ENCODE measurements at places on chromosomes 12 and 14.
A peak's percentile ranks its signal among the peaks of the same experiment; 100 is the strongest.

DNA sequence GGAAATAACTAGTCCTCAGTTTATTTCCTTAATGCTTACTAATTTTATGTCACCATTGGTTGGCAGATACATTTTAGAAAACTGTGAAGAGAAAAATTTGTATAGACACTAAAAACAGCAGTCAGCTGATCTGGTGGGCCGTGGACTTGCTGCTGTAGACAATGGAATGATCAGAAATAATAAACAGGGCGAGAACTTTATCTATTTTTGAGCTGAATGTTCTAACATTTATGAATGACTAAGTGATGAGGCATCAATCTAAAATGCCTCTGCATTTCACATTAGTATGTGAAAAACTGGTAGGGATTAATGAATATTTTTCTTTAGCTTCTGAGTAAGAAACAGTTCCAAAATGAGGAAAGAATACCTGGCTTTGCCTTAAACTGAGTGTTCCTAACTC, 24.8 kb upstream of the PKP2 start:
- DNase-seq = no peak

DNA sequence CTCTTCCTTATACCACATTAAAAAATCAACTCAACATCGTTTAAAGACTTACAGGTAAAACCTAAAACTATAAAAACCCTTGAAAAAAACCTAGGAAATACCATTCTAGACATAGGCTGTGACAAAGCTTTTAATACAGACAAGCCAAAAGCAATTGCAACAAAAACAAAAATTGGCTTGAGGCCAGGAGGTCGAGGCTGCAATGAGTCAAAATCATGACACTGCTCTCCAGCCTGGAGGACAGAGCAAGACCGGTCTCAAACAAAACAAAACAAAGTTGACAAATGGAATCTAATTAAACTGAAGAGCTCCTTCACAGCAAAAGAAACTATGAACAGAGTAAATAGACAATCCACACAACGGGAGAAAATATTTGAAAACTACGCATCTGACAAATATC, 1057.8 kb downstream of the FSCB start:
- no peak for DNase-seq

GRCh38 chr12:116604951-116605641, 45.9 kb downstream of the MAP1LC3B2 start:
- peak; percentile 66 for DNase-seq

GRCh38 chr14:94396628-94397225, 8.3 kb upstream of the SERPINA1 start:
- no peak for DNase-seq

- no peak for DNase-seq
Measured at GRCh38 chr12:124730455-124730932, 133.2 kb downstream of the SCARB1 start.

DNA sequence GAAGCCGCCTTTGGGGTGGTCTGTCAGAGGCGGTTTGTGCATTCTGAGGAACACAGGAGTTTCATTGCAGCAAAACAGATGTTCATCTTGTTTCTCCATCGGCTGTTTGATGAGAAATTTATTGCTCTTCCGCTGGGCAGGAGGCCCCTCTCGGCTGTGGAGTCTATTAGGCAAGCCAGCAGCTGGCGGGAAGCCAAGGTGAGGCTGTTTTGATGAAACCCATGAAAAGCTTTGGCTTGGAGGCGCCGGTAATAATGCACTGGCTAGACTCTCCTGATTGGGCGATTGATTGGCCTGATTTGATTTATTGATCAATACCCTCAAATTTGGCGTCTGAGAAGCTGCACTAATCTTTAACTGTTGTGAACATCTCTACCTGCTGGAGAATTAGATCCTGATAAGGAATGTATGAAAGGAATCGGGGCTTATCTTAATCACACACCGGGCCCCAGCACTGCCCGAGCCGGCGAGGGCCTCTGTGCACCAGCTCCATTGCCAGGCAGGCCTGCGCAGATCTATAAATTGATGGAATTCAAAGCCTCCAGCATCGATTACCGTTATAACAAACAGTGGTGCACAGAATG, 187.7 kb downstream of the PHETA1 start:
- peak; percentile 80 for DNase-seq

Data from right forelimb (tissue), 1 donor.